ENCODE measurements at places on chromosomes 1 and 21.
A peak's percentile ranks its signal among the peaks of the same experiment; 100 is the strongest.

GRCh38 chr21:33801424-33802405 is 113.9 kb downstream of the ATP5PO start:
- peak; percentile 58 for DNase-seq

- no peak for DNase-seq
Measured at GRCh38 chr21:35909456-35910223, 150.7 kb downstream of the SETD4 start.

DNA sequence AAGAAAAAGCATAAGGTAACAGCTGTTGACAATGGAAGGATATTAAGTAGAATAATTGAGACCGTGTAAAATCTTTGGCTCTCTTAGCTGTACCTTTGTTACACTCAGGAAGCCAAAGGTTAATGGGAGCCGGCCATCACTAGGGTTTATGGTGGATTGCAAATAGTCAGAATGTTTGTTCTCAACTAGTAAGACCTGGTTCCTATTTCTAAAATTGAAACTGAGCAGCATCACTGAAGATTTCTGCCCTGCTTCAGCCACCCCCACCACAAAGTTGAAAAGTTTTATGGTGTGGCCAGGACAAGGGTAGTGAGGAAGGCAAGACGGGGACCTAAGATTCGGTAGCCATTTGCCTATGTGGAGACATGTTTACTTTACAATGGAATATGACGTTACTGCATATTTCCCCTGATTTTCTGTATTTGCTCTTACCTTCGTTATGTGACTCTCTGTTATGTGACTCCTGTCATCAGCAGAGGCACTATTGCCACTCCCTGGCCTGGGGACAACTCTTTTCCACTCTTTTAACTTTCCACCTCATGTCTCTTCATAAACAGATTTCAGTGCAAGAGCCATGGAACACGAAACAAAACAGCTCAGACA is 41.4 kb upstream of the KIF1B start:
- DNase-seq, result no peak

GRCh38 chr1:115648717-115649691 is 7.2 kb downstream of the VANGL1 start:
- no peak for DNase-seq

- no peak for DNase-seq
Measured at GRCh38 chr1:114369930-114370329, 141.1 kb downstream of the TRIM33 start.

DNA sequence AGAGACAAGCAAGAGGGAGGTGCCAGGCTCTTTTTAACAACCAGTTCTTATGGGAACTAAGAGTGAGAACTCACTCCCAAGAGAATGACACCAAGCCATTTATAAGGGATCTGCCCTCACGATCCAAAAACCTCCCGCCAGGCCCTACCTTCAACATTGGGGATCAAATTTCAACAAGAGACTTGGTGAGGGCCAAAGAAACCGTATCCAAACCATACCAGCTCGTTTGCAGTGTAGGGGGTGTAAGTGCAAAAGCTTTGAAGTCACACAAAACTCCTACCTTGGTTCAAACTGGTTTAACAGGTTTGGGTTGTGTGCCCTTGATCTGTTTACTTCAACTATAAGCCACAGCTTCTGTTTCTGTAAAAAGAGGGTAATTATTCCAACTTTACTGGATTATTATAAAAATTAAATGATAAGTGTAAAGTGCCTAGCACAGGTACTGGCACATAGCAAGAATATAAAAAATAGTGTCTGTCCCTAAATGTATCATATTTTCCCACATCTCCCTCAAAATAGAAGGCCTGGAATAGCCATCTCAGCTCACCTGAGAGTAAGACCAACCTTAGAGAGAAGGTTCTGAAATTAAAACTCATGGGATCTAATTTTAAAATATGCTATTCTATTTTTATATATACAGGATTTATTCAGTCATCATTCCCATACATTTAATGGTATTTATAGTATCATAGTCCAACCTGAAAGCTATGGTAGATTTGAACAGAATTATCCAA is 7.0 kb upstream of the USP25 start:
- DNase-seq, result no peak

DNA sequence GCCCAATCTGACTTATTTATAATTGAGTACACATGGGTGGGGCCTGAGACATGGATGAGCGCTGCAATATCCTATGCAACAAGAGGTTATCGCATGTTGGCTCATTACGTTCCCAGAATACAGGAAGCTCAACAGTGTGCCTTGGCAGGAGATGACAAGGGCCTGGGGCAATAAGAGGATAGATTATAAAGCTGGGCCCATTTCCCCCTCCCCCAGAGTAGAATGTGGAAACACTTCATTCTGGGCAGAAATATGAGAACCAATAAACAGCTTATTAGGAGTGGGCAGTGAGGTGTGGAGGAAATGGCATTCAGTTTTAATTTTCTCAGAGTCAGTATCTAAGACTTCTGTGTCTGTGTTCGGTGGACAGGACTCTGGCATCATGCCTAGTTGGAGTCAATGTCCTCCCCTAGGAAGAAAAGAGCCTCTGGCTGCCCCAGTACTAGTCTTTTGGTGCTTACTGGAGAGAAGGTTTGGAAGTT is 92.8 kb downstream of the PIK3R3 start:
- DNase-seq, result no peak

DNA sequence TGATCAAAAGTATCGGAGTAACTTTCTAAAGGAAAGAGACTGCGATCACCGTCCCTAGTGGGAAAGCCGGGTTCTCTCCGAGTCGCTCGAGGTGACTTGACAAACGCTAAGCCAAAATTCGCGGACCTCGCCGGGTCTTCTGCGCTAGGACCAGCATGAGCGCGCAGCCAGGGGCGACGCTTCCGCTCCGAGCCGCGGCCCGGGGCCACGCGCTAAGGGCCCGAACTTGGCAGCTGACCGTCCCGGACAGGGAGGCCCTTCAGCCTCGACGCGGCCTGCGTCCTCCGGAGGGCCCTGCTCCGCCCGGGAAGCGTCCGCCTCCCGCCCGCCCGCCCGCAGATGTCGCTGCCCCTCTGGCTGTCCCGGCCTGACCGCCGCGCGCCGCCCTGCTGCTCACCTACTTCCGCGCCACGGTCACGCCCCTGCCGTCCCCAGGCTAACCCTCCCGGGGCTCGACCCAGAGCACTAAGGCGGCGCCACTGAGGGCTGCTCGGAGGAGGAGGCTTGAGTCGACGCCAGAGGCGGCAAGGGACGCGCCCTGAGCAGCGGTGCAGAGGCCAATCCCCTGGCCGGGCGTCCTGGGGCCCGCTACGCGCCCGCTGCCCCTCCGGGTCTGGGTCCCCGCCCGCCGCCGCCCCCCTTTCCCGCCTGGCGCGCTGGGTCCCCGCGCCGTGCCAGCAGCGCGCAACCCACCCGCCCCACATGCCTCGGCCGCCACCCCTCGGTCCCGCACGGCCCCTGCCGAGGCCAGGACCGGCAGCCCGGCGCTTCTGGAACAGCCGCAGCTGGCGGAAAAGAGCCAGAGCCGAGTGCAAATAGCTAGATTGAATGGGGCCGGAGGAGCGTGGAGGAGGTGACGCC is 896 bp upstream of the DUSP10 start:
- peak; percentile 65 for DNase-seq

- no peak for DNase-seq
Measured at GRCh38 chr1:68377098-68377497, 72.7 kb downstream of the RPE65 start.

GRCh38 chr1:77487631-77488030 is 194.8 kb downstream of the ZZZ3 start:
- no peak for DNase-seq

DNA sequence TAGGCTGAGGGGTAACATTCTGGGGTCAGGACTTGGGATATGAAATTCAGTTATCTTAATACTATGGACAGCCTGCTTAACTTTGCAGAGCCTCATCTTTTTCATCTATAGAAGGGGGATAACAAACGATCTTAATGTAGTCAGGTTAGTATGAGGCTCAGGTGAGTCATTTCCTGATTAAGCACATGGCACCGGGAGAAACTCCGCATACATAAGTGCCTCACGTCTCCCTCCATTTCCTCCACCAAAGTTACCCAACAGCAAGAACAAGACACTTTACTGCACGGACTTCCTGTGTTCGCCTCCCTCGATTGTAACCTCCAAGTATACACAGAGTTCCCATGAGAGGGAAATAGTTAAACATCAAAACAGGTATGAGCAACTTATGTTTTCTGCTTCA is 112.7 kb upstream of the COA6 start:
- peak; percentile 21 for DNase-seq

- no peak for DNase-seq
Measured at GRCh38 chr1:192277635-192278034, 39.2 kb upstream of the RGS21 start.

DNA sequence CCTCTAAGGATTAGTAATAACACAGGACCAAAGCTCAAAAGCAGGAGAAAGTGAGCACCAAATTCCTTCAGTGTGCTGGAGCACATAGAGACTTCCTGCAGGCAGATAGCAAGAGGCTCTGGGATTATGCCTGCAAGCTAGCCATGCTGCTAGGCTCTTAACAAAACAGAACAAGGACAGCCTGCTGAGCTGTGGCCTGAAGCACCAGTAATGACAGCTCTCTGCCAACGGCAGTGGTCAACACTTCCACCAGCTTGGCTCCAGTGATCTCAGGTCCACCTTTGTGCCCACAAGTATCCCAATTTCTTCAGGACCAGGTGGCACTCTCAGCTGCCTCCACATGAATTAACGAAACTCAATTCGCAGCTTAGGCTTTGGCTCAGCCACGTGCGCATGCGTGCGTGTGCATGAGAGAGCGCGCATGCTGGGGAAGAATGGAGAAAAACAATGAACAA is 64.2 kb downstream of the SLC45A1 start:
- DNase-seq, result no peak

- no peak for DNase-seq
Measured at GRCh38 chr1:3786468-3787348, 9.6 kb downstream of the LRRC47 start.

DNA sequence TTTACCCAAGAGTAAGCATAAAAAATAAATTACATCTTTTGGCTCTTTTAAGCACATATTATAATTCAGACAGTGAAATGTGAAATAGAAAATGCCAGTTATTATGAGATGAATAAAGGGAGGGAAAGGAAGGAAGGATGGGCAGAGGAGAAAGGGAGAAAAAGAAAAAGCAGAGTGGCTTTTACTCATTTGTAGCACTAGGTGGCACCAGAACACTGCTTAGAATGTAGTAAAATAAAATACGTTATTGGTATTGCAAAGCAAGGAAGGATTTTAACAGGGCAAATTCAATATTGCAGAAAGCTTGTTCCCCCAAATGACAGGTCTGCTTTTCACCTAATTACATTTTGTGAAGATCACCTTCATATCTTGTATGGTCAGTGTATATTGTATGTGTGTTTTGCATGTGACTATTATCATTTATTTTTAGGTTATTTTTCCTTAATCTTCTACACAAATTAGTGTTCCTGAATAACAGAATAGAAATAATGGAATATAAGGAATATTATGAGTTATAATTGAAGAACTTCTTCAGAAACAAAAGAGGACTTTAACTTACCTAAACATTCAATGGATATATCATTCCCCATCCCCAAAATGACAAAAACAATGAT is 9.1 kb upstream of the PCNX2 start:
- peak; percentile 76 for DNase-seq

GRCh38 chr1:230170153-230170547 is 103.1 kb downstream of the GALNT2 start:
- DNase-seq, result no peak

DNA sequence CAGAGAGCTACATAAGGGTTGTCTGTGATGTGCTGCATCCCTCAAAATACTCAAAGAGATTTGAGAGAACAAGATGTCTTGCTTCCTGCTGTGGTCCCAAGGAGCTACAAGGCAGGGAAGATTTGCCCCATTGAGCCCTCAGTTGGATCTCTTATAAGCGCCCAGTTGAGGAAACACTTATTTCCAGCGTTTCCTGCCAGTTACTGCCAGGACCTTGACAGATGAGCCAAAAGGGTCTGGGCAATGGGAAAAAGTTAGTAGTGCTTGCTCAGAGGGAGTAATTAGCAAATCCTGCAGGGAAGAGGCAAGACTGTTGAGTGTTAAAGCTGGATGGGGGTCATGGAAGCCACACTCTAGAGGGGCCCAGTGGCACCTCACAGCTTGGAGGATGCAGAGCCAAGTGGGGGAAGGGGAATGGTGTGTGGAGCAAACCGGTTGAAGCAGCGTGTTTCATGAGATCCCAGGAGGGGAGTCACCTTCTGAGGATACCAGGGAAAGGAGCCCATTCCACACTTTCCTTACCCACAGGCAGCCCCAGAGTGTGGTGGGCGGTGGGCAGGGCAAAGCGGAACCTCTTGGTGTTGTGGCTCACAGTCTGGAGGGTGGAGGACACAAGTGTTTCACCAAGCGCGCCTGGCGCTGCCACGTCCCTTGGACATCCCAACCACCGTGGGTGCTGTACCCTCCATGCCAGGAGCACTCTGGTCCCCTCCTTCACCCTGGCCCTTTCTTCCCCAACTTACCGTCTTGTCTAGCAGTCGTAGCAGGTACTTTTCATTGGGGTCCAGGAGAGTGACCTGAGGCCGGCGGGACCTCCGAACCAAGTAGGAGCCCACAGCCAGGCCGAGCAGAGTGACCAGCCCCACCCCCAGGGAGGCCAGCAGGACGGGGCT is 805 bp downstream of the CYB5R1 start:
- no peak for DNase-seq

DNA sequence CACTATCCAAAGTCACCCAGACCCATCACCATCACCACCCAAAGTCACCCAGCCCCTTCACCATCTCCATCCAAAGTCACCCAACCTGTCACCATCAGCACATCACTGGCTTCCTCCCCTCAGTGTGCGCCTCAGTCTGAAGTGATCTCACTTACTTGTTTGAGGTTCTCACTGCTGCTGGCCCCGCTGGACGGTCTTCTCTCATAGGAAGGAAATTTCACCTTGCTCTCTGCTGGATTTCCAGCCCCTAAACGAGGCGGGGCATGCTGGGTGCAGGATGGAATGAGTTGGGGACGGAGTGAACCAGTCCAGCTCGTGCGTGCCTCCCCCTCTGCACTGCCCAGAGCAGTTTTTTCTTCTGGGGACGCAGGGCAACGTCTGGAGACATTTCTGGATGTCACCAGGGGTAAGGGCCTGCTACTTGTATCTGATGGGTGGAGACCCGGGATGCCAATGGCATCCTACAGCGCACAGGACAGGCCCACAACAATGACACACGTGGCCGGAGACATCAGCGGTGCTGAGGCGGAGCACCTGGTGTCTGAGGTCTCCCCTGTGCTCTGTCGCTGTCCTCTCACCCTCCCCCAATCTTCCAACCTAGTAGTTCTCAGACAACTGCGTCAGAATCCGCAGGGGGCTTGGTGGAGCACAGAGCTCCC is 38.6 kb downstream of the PDE9A start:
- DNase-seq, result no peak

DNA sequence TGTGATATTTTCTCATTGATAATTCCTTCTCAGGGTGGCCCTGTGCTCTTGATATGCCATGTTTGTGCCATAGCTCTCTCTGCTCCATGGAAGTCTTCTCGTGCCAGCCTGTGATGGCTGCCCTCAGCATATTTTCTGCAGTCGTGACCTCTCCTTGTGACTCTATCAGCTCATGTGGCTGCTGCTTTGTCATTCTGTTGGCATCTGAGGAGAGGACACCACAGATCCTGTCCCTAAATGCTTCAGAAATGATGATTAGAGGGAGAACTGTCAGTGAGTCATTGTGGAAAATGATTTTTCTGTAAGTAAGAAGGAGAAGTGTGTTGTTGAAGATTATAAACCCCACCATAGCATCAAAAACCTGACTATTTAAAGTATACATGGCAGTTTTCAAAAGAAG is 286.0 kb downstream of the ADGRL2 start:
- no peak for DNase-seq

- no peak for DNase-seq
Measured at GRCh38 chr1:219323426-219323825, 149.7 kb downstream of the LYPLAL1 start.

- no peak for DNase-seq
Measured at GRCh38 chr1:167987174-167987573, 50.3 kb upstream of the MPC2 start.

GRCh38 chr1:165884690-165885304 is 57.4 kb downstream of the UCK2 start:
- peak; percentile 54 for DNase-seq

Measured in Kasumi-1 (cell line).